ENCODE measurements at places on chromosomes 7 and 10. TPM values are rescaled to one million over a fixed set of nuclear protein-coding genes. Genes with fewer than 3 reads are reported as not detected.

Gene GALNT17
- total RNA-seq: 69.6 TPM

Gene HOGA1
- total RNA-seq: not detected

- no peak for DNase-seq
These were observed 88.4 kb downstream of the CARD11 start for GRCh38 chr7:2955269-2955668.

DNA sequence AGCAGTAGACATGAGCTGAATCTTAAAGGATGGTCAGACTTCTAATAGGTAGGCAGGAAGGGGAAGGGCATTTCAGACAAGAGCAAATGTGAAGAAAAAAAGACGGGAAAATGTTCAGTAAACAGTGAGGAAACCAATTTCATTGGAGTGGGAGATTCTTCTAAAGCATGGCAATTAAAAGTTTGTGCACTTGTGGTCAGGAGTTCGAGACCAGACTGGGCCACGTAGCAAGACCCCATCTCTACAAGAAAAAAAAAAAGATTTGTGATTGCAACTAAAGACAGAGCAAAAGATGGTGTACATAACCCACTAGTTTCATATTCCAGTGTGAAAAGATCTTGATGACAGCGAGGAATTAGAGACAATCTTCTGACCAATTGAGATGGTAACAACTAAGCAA, 41.7 kb downstream of the CCDC71L start:
- DNase-seq: no peak

- DNase-seq: no peak
These were observed 2.3 kb downstream of the HOXA10 start for GRCh38 chr7:27171637-27172314.

DNA sequence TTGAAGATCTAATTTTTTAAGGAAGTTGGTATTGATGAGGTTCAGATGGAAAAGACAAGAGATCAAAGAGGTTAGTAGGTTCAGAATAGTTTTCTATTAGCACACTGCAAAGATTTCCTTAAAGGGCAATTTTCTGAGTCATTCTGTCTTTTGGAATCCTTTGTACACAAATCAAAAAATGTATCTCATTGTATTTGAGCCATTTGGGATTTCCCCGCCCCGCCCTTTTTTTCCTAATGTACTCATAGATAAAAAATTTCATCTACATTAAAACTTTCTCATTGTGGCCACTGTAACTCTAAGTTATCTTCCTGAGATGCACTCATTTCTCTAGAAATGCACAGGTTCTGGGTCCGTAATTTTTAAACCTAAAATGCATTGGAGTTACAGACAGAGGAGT, 12.1 kb downstream of the GIMAP6 start:
- DNase-seq: no peak

- no peak for DNase-seq
These were observed 79.6 kb downstream of the ZFAND4 start for GRCh38 chr10:45592926-45593325.

DNA sequence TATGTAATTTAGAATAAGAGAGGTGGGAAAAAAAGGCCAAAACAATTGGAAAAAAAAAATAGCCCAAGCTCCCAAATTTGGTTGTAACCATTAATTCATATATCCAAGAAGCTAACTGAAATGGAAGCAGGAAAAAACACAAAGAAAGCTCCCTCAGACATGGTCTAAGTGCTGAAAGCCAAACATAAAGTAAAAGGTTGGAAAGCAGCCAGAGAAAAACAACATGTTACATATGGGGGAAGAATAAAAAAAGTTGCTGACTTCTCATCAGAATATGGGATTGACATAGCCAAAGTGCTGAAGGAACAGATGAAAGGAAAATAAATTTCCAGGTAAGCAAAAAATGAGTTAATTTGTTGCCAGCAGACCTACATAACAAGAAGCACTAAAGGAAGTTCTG, 40.3 kb downstream of the PDZD8 start:
- DNase-seq: no peak
